ENCODE measurements at places on chromosomes 1 and 21.

DNA sequence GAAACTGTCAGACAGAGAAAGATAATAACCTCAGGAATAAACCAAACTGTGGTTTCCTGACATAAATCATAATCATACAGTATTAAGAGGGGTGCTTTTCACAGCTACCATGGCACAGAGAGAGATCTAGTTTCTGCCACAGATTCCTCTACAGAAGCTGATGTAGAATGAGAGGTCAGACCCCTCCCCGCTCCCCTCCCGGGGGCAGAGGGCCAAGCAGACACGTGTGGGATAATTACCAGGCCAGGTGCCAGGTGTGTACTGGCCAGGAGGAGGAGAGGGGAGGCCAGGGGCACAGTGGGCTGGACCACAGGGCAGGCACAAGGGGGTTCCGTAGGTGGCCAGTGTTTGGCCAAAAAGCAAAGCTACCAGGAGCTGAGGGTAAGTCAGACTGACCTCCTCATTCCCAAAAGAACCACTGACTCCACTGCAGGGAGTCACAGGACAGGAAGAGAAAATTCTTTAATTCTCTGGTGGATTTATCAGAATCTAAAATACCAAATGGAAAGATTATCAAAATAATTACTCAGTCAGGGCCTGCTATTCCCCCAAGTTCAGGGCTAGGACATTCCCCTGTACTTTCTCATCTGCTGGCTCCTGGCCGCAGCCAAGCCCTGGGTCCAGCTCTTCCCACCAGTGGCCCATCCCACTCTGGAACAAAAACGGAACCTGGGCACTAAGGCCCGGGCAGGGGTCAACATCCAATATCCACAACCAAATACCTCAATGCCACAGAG lies 30.0 kb downstream of the C2CD2 start:
- peak; percentile 59 for DNase-seq

DNA sequence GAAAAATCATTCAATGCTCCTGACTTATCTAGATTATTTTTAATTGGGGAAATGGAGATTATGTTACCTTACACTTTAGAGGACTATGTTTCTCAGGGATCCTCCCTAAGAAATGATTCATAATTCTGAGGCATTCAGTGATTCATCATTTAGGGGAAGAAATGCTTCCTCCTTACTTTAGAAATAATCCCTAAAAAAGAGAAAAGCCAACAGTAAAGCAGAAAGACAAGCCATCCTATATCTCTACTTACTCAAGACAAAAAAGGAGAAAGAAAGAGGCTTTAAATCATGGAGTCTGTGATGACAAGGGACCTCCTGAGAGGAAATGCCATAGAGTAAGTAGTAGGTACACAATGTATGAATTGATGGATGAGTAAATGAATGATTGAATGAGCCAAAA lies 137.0 kb downstream of the BRINP2 start:
- DNase-seq, result no peak

- peak; percentile 66 for DNase-seq
Observed at GRCh38 chr1:26094677-26095383, 16.8 kb upstream of the PDIK1L start.

- no peak for DNase-seq
Observed at GRCh38 chr1:171841931-171842761, 848 bp downstream of the DNM3 start.

- no peak for DNase-seq
Observed at GRCh38 chr1:17452686-17453085, 13.2 kb upstream of the RCC2 start.

GRCh38 chr1:35062518-35063196 lies 16.5 kb upstream of the ZMYM1 start:
- DNase-seq, result peak; percentile 75

DNA sequence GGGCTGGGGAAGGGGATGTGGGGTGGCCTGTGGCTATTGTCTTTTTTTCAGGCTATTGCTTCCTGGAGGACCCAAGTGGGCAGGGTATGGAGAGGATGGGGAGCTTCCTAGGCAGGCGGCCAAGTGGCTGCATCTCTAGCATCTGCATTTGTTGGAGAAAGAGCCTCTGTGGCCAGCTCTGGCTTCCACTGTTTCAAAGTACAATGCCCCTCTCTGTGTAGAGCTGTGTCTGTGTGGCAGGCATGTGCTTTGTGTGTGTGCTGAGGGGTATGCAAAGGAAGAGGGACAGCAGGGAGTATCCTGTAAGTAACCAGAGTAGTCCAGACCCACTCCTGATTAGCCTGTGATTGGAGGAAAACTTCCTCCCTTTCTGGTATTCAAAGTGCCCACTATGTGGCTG lies 40.6 kb downstream of the KCNA2 start:
- DNase-seq, result no peak

DNA sequence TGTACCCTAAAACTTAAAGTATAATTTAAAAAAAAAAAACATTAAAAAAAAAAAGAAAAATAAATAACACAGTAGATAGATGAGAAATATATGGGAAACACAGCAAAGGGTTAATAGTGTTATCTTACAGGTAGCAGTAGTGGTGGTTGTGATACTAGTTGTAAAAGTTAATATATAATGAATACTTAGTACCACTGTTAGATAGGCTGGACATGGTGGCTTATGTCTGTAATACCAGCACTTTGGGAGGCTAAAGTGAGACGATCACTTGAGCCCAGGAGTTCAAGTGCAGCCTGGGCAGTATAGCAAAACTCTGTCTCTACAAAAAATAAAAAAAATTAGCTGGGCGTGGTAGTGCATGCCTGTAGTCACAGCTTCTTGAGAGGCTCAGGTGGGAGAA lies 32.6 kb upstream of the CD46 start:
- no peak for DNase-seq

DNA sequence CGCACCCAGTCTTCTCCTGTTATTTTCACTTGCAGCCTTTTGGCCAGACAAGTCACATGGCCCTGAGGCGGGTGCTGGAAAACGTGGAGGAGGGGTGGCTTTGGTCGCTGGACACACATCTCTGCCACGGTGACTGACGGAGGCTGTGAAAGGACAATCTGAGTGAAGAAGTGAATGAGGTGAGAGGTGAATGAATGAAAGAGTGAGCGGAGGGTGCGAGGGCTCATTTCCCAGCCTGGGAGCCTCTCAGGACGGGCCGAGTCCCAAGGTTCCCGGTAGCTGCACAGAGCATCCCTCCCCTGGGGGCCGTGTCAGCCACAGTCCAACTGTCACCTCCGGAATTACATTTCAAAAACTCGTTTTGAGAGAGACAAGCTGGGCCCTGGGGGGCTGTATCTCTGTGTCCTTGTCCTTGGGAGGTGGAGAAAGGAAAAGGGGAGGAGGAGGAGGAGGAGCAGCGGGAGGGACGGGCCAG lies 89.6 kb downstream of the UBIAD1 start:
- no peak for DNase-seq

GRCh38 chr1:60963167-60963940 lies 119.0 kb upstream of the NFIA start:
- DNase-seq, result peak; percentile 24

- DNase-seq, result no peak
Observed at GRCh38 chr1:211723273-211723672, 47.9 kb upstream of the NEK2 start.
